ENCODE measurements at places on chromosomes 16 and 17.

DNA sequence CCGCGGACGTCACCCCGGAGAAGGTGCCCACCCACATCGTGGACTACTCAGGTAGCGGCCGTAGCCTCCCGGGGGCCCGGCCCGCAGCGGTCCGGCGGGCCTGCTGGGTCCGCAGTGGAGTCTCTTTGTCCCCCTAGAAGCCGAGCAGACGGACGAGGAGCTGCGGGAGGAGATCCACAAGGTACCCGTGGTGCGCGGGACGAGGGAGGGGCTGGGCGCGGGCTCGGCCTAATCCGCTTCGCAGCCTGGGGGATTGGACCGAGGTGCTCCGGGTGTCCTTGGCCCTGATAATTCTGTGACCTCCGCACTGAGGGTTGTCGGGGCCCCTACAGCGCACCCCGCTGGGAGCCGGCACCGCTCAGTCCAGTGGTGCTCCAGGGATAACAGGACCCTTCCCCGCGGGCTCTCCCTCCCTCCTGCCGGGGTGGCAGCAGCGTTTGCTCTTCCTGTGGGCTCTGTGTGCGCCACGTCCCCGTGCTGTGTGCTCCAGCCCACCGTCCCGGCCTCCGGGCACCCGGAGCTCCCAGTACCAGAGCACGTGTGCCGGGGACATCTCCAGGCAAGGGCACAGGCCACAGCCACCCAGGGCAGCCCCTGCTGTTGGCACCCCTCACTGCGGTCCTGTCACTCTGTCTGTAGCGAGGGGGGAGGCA, 713 bp downstream of the RHOT2 start:
- DNase-seq: no peak

DNA sequence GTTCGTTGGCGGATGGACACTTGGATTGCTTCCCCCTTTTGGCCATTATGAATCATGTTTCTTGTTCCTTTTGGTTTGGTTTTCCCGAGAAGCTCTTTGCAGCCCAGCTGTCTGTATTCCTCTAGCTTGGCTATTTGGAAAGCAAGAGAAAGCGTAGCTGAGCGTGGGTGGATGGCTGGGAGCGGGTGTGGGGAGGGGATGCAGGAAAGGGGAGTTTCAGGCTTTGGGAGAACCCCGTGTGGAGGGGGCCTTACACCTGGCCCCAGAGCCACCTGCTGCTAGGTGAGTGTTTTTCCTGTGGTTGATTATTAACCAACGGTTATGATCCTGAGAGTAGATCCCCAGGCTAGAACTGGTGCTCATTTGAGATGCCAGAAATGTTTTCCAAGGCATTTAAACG, 103.7 kb downstream of the RAP1GAP2 start:
- no peak for DNase-seq

- no peak for DNase-seq
These were observed 270.1 kb downstream of the SOX9 start for GRCh38 chr17:72390675-72391508.

DNA sequence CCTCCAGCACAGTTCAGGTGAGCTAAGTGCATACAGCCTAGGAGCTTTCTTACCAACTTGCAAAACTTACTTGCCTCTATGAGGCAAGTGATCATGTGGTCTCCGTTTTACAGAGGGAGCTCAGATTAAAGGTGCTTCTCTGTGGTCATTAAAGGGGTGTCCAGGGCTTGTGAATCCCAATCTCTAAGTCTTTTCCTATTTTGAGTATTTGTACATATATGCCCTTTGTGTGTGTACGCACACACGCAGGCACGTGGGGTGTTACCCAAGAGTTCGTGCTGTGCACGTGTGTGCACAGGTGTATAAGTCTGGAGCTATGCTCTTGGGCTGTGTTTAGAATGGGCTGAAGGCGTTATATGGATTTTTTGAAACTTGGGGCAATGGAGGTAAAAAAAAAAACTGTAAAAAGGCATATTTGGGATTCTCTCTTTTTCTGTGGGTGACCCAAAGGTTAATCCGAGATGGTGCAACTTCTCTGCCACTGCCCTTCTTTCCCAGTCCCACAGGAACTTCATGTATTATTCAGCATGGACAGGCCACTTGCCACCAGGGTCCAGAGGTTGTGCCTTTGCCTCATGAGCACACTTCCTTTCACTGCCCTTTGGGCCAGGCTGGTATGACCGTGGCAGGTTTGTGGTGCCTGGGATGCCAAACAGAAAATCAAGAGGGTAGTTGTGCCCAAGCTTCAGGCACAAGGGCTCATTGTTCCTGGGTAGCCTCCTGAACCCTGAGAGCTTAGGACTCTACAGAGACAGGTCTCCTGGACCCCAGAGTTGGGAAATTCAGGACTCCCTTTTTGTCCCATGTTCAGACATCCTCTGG, 1.5 kb downstream of the ABCC3 start:
- no peak for DNase-seq

- DNase-seq: no peak
These were observed 24.2 kb upstream of the ATP2A3 start for GRCh38 chr17:3988297-3989040.

DNA sequence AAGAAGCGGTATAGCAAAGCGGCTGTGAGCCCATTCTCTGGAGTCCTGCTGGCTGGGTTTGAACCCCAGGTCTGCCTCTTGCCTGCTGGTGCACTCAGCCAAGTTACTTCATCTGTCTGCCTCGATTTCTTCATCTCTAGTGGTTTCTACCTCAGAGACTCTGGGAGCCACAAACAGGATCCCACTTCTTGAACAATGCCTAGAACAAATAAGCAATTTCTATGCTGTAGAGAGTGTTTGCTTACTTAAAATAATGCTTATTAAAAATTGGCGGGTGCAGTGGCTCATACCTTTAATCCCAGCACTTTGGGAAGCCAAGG, 75.5 kb downstream of the CMIP start:
- DNase-seq: no peak
